Peyer's patch (tissue), 4 donors: ENCODE measurements at places on chromosomes 2 and 18.

DNA sequence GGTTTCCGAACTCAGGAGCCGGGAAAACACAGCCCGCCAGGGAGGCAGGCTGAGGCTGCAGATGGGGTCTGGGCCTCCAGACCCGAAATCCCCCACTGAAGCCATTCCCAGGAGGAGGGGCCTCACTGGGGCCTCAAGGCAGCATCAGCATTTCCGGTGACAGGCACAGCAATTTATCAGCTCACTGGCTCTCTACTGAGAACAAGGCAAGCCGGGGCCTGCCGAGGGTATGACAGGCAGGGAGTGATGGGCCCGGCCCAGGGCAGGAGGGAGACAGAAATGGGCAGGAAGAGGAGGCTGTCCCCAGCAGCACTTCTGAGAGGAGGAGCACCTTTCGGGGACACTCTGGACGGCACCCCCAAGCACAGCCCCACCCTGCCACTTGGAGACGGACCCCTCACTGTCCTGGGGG lies 12.5 kb downstream of the SDC1 start:
- peaks cover 23% of the 10 kb centered on the region for H3K4me1 ChIP-seq
- no peak overlapping the region for H3K4me3 ChIP-seq
- DNase-seq, result no peak
- H3K36me3 ChIP-seq, result no peaks in the 10 kb centered on the region

DNA sequence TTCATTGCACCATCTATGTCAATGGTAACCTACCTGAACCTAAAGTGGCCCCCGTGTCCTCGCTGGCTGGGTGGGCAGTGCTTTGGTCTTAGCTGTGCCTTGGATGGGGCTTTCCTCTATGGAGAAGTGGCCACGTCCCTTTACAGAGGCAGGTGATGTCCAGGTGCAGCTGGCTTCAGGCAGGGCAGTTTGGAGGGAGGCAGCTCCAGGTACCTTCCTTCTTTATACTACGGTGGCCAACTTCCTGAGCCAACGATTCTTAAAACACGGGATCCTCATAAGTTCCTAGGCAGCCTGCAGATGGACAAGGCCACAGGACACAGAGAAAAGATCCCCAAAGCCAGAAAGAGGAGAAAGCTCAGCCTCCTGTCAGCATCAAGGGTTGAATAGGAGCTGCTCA lies 517.3 kb upstream of the HS6ST1 start:
- H3K36me3 ChIP-seq, result no peaks in the 10 kb centered on the region
- no peaks in the 10 kb centered on the region for H3K27me3 ChIP-seq
- H3K27ac ChIP-seq, result no peak overlapping the region
- no peaks in the 10 kb centered on the region for H3K4me1 ChIP-seq

GRCh38 chr18:49529596-49529995 lies 32.3 kb upstream of the LIPG start:
- DNase-seq, result no peak
- H3K4me3 ChIP-seq, result no peak overlapping the region
- H3K27me3 ChIP-seq, result no peaks in the 10 kb centered on the region
- no peaks in the 10 kb centered on the region for H3K4me1 ChIP-seq
- no peak overlapping the region for H3K27ac ChIP-seq

DNA sequence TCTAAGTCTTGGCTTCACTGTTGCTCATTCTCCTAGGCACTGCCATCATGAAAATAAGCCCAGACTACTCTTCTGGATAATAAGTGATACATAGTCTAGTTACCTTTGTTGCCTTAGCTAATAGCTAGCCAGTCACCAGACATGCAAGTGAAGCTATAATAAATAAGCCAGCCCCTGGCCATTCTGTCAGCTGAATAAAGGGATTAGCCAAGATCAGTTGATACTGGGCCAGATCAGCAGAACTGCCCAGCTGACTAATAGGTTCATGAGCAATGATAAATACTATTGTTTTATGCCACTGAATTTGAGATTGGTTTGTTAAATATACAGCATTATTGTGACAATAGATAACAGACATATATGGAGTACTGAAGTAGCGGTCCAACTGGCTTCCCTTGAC lies 8.0 kb upstream of the C2orf69 start:
- no peaks in the 10 kb centered on the region for H3K4me1 ChIP-seq
- H3K36me3 ChIP-seq, result no peaks in the 10 kb centered on the region
- H3K27ac ChIP-seq, result no peak overlapping the region
- DNase-seq, result no peak
- H3K27me3 ChIP-seq, result no peaks in the 10 kb centered on the region

DNA sequence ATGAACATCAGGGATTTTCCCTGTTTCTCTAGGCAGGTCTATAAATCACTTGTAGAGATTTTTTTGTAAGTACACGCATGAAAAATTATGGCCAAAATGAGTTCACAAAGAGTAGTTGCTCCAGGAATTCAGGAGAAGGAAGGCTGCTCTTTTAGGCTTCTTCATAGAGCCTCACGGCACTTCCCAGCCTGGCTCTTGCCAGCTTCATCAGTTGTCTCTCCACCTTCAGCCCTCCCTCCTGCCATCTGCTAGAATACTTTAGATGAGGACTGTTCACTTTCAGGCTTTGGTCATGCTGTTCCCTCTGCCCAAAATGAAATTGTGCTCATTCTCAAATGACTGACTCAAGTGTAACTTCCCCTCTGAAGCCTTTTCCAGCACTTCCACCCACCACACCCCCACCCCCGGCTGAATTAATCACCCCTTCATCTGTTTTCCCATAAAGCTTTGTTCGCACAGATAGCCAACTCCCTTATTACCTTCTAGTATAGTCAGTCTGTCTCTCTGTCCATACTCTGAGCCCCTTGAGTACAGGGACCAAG lies 1.8 kb upstream of the ABCA12 start:
- no peaks in the 10 kb centered on the region for H3K27me3 ChIP-seq
- H3K4me1 ChIP-seq, result no peaks in the 10 kb centered on the region
- H3K27ac ChIP-seq, result no peak overlapping the region
- H3K4me3 ChIP-seq, result no peak overlapping the region

- no peaks in the 10 kb centered on the region for H3K4me1 ChIP-seq
- no peaks in the 10 kb centered on the region for H3K36me3 ChIP-seq
- H3K27me3 ChIP-seq, result no peaks in the 10 kb centered on the region
- DNase-seq, result no peak
- H3K4me3 ChIP-seq, result no peak overlapping the region
Measured at GRCh38 chr2:149192427-149192826, 138.0 kb upstream of the LYPD6 start.

GRCh38 chr18:12991821-12992179 lies 638 bp downstream of the CEP192 start:
- H3K4me1 ChIP-seq, result no peaks in the 10 kb centered on the region
- H3K27ac ChIP-seq, result peak overlapping the region; percentile 88
- peak overlapping the region; percentile 88 for H3K4me3 ChIP-seq
